ENCODE measurements at places on chromosomes 2 and 18. TPM values are rescaled to one million over a fixed set of nuclear protein-coding genes. Genes with fewer than 3 reads are reported as not detected.

- peak; percentile 50 for DNase-seq
- no peaks in the 10 kb centered on the region for H3K36me3 ChIP-seq
- H3K27ac ChIP-seq, result no peak overlapping the region
- H3K27me3 ChIP-seq, result peaks cover 7% of the 10 kb centered on the region
Observed at GRCh38 chr2:109736177-109736827, 57.8 kb upstream of the RGPD5 start.

DNA sequence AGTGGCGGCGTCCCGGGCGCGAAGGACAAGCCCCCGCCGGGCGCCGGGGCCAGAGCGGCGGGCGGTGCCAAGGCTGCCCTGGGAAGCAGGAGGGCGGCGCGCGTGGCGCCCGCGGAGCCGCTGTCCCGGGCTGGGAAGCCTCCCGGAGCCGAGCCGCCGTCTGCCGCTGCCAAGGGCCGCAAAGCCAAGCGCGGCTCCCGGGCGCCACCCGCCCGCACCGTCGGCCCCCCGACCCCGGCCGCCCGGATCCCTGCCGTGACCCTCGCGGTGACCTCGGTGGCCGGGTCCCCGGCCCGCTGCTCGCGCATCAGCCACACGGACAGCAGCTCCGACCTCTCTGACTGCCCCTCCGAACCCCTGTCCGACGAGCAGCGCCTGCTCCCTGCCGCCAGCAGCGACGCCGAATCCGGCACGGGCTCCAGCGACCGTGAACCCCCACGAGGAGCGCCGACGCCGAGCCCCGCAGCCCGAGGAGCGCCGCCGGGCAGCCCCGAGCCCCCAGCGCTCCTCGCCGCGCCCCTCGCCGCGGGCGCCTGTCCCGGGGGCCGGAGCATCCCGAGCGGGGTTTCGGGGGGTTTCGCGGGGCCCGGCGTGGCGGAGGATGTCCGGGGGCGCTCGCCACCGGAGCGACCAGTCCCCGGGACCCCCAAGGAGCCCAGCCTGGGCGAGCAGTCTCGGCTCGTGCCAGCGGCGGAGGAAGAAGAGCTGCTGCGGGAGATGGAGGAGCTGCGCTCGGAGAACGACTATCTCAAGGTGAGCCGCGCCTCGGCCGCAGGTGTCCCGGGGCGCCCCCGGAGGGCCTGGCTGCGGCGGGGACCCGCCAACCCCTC lies 820 bp downstream of the MTCL1 start:
- no peak for DNase-seq
- no peaks in the 10 kb centered on the region for H3K36me3 ChIP-seq
- peak overlapping the region; percentile 76 for H3K4me3 ChIP-seq
- H3K4me1 ChIP-seq, result peaks cover 12% of the 10 kb centered on the region

GRCh38 chr2:154855138-154855537 lies 156.6 kb downstream of the KCNJ3 start:
- no peak for DNase-seq
- H3K4me3 ChIP-seq, result no peak overlapping the region
- no peaks in the 10 kb centered on the region for H3K36me3 ChIP-seq
- no peak overlapping the region for H3K27ac ChIP-seq
- H3K4me1 ChIP-seq, result no peaks in the 10 kb centered on the region
- no peaks in the 10 kb centered on the region for H3K27me3 ChIP-seq

DNA sequence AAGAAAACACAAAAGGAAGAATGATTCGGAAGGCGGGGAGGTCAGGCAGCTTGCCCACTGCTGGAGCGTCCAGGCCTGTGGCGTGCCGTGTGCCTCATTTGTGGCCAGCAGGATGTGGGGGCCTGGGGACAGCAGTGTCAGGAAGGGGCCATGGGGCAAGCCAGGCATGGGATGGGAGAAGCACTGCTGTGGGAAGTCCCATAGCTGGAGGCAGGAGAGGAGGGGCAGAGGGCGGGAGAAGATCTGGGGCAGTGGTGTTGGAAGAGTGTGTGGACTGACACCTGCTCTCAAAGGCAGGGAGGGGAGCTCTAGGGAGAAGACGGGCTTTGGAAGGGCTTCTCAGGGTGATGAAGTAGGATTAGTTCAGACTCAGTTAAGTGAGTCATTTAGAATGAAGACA lies 133.7 kb downstream of the ACOXL start:
- H3K4me1 ChIP-seq, result peaks cover 29% of the 10 kb centered on the region
- no peaks in the 10 kb centered on the region for H3K36me3 ChIP-seq
- H3K27ac ChIP-seq, result no peak overlapping the region
- DNase-seq, result no peak
- peaks cover 46% of the 10 kb centered on the region for H3K27me3 ChIP-seq

DNA sequence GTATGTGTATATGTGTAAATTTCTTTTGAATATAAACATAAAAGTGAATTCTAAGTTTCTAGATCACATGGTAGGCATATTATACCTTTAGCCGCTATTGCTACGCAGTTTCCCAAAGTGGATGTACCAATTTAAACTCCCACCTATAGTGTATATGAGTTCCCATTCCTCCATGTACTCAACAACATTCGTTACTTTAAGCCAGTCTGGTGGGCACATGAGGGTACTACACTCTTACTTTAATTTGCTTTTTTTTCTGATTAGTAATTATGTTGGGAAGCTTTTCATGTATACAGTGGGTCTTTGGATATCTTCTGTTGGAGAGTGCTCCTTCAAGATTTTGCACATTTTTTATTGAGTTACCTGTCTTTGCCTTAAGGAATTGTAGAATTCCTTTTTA lies 683.8 kb downstream of the ERBB4 start:
- no peaks in the 10 kb centered on the region for H3K36me3 ChIP-seq
- no peak for DNase-seq
- H3K27me3 ChIP-seq, result no peaks in the 10 kb centered on the region
- no peak overlapping the region for H3K27ac ChIP-seq
- H3K4me1 ChIP-seq, result no peaks in the 10 kb centered on the region

DNA sequence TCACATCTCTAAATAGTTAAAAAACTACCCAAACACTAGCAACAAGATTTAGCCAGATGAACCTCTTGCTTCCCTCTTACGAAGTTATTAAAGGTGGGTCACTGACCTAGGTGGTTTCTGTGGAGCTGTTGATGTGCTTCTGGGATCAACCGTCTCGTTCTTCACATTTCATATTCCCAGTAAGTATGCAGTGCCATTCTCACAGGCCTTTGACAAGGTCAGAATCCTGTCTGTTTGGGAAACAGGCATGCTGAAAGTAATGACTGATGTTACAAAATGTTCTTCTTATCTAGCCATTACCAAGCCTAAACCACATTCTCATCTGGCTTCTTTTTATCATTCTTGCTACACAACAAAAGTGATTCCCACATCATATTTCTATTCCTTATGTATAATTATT lies 70.3 kb downstream of the WDR7 start:
- H3K4me3 ChIP-seq, result no peak overlapping the region
- DNase-seq, result no peak
- no peaks in the 10 kb centered on the region for H3K4me1 ChIP-seq
- no peak overlapping the region for H3K27ac ChIP-seq
- peaks cover 37% of the 10 kb centered on the region for H3K36me3 ChIP-seq
- no peaks in the 10 kb centered on the region for H3K27me3 ChIP-seq

DNA sequence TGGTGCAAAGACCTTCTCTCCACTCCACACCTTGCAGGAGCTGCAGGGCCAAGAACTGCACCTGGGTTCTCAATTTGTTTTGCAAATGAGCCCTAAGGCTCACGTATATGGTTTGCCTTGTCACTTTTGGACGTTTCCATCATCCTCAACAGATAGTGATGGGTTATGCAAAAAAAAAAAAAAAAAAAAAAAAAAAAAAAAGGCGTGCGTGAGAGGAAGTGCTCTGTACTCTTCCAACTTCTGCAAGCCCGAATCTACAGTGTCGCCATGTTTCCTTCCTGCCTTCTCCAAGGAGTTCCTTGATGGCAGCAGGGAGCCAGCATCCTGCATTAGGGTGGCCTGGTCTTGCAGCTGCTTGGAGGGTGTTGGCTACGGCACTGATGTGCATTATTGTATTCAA lies 4.0 kb upstream of the INHBB start:
- peaks cover 41% of the 10 kb centered on the region for H3K27me3 ChIP-seq
- no peak for DNase-seq
- H3K4me1 ChIP-seq, result peaks cover 7% of the 10 kb centered on the region
- no peaks in the 10 kb centered on the region for H3K36me3 ChIP-seq

- H3K27ac ChIP-seq, result no peak overlapping the region
- H3K27me3 ChIP-seq, result no peaks in the 10 kb centered on the region
- H3K4me3 ChIP-seq, result no peak overlapping the region
- H3K4me1 ChIP-seq, result no peaks in the 10 kb centered on the region
- DNase-seq, result no peak
Observed at GRCh38 chr18:30409120-30409519, 633.4 kb downstream of the DSC3 start.

DNA sequence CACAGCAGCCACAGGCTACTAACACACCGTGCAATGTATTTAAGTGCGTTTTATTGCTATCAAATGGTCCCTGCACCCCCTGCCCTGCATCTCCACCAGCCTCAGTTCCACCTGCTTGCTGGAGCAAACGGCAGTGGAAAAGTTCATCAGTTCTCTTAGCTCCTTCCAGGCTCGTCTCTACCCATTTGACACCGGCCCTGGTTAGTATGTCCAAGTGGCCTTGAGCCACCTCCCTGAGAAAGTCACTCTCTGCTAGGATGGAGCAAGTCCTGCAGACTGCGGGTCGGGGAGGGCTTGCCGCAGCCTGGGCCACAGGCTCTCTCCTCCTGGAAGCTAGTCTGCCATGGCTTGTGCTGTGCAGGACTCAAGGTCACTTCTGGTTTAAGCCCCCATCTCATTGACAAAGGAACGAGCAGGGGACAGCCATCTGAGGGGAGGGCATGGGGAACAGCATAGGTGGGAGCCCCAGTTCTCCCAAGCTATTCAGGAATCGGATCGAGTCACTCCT lies 74.9 kb downstream of the RHOB start:
- no peaks in the 10 kb centered on the region for H3K36me3 ChIP-seq
- no peak overlapping the region for H3K4me3 ChIP-seq
- peaks cover 4% of the 10 kb centered on the region for H3K27me3 ChIP-seq

DNA sequence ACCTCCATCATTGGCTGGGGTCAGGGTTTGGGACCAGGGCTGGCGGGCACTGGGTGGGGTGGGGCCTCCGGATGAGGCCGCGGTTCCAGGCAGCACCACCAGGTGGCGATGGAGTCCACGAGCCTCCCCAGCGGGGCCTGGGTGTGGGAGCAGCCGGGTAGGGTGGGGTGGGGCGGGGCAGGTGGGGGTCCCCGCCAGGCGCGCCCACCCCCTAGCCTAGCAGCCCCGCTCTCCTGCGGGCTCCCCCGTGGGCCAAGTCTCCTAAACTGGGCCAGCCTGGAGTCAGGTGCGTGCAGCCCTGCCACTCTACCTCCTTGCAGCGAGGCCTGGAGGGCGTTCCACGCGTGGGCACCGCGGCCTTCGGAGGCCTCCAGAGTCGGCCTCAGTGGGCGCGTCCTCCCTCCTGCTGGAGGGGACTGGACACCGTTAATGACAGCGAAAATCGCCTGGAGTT lies 187.5 kb downstream of the TWIST2 start:
- H3K4me1 ChIP-seq, result no peaks in the 10 kb centered on the region
- H3K27ac ChIP-seq, result no peak overlapping the region
- H3K27me3 ChIP-seq, result peaks cover 12% of the 10 kb centered on the region
- H3K36me3 ChIP-seq, result no peaks in the 10 kb centered on the region
- DNase-seq, result peak; percentile 72

GRCh38 chr2:38556006-38556801 lies 46.5 kb downstream of the HNRNPLL start:
- DNase-seq, result no peak
- H3K27me3 ChIP-seq, result no peaks in the 10 kb centered on the region
- H3K27ac ChIP-seq, result no peak overlapping the region
- H3K4me1 ChIP-seq, result peaks cover 12% of the 10 kb centered on the region

DNA sequence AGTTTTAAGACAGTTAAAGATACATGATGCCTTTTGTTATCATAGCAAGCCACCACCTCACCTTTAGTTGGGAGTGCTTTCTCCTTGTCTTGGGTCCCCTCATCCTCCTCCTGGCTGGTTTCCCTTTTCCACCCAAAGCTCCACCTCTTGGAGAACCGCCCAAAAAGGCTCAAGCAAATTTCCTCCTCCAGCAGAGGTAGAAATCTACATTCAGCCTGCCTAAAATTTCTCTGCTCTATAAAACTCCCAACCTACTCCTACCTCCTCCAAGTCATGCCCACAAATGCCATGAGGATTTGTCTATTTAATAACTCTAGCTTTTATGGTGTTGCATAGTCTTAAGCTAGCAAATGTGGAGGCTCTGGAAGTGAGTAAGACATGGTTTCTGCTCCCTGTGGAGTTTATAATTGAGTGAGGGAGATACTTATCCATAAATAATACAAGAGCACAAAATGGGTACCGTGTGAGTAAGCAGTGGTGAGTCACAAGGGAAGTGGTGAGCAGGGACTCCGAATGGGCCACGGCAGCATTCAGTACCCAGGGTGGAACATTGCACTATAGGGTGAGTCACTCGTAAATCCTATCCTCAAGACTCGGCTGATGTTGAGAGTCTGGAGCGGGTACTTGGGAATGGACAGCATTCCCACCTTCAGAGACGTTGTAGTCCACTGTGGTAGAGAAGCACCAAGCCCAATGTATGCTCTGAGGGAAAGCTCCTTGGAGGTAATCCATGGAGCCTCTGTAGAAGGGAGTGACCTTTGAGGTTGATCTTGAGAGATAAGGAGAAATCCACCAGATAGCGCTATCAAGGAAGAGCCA lies 146.3 kb downstream of the RTN4 start:
- H3K27me3 ChIP-seq, result no peaks in the 10 kb centered on the region
- H3K4me1 ChIP-seq, result peaks cover 10% of the 10 kb centered on the region
- no peak overlapping the region for H3K27ac ChIP-seq
- H3K36me3 ChIP-seq, result no peaks in the 10 kb centered on the region
- peak; percentile 81 for DNase-seq

DNA sequence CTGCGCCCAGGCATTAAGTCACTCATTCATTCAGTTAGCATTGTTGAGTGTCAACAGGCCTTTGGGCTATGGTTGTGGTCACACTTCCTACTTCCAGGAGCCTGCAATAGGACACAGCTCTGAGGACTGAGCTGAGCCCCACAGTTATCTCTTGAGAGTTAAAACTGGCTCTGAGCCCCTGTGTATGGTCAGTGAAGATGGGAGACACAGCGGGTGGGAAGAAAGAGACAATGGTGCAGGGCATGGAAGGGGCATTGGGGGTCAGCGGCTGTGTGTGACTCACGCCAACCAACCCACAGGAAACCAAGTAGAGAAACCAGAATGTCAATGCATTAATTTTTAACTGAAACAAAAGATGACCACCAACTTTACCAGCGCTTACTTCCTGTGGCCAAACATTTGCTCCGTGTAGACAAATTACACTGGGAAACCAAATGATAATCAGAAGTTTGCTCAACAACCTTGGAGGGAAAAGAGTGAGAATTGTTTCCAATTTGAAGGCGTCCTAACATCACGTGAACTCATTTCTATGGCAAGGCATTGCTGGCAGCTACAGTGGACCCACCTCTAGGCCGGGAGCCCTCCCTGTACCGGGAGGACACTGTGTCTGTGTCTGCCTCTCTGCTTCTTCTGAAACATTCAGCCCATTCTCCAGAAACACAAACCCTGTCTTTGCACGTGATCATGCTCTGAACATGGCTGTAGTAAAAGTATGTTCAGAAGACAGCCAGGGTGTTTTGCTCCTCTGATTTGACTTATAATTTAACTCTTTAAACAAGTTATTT lies 212.0 kb upstream of the ID2 start:
- DNase-seq, result no peak
- H3K4me1 ChIP-seq, result peaks cover 30% of the 10 kb centered on the region
- H3K27ac ChIP-seq, result no peak overlapping the region
- H3K27me3 ChIP-seq, result no peaks in the 10 kb centered on the region
- H3K36me3 ChIP-seq, result no peaks in the 10 kb centered on the region
- H3K4me3 ChIP-seq, result no peak overlapping the region

GRCh38 chr2:190563109-190563508 lies 28.6 kb upstream of the NEMP2 start:
- peaks cover 25% of the 10 kb centered on the region for H3K4me1 ChIP-seq
- DNase-seq, result peak; percentile 40
- H3K27ac ChIP-seq, result no peak overlapping the region
- H3K36me3 ChIP-seq, result peaks cover 5% of the 10 kb centered on the region

Gene LIPG
- total RNA-seq, result 0.22 TPM

Gene CIB4
- not detected for total RNA-seq

Gene EVX2
- total RNA-seq, result not detected

Gene DNAJC5G
- total RNA-seq, result not detected

Data from activated naive CD4-positive, alpha-beta T cell treated with anti-CD3 and anti-CD28 coated beads for 36 hours (primary cell).